ENCODE measurements at places on chromosomes 2 and 18.

DNA sequence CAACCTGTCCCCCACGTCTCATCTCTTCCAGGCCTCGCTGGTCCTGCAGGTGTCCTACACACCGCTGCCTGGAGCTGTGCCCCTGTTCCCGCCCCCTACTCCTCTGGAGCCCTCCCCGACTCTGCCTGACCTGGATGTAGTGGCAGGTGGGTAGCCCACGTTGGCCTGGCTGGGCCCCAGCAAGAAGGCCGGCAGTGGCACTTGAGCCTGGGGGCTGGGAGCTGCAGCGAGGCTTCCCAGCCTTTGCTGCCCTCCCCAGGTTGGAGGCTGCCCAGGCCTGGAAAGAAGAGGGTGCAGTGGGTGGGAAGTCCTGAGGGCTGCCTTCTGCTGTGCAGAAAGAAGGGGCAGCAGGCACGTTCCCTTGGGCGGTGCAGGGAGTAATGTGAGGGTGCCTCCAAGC, 58.4 kb downstream of the DYSF start:
- no peak for DNase-seq

DNA sequence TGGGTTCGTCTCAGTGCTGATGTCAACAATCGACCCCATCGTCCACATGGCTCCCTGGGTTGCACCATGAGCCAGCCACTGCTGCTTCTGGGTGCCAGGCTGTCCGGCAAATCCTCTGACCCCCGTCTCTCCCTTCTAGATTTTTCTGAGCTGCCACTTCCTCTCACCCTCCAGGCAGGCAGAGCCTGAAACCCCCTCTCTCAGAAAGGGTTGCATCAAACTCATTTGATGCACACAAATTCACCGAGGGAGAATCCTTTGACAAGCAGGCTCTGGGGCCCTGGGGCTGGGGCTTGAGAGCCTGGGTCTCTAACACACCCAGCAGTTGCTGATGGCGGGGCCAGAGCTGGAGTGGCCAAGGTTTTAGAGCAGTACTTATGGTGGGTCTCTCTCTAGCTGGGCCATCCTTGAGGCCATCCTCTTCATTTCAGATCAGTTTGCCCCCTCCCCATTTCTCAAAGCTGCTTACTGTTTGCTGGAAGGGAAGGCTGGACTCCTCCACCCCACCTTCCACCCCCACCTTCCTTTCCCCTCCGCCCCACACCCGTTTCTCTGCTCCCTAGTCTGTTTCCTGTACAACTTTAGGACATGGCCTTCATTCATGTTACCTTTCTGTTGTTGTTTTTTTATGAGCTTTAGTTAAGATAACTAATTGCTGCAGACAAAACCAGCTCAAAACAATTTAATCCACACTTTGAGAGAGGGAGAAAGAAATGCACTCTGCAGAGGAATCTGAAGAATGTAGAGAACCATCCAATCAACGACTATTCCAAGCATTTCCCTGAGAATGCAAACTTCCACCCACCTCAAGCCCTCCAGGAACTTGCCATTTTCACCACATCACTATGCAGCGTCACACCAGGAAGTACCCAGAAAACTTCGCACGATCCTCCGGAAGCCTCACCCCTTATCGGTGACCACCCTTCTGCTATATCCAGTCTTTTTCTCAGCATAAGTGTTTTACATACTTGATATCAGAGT, 69.5 kb downstream of the ARL4C start:
- DNase-seq: peak; percentile 62

DNA sequence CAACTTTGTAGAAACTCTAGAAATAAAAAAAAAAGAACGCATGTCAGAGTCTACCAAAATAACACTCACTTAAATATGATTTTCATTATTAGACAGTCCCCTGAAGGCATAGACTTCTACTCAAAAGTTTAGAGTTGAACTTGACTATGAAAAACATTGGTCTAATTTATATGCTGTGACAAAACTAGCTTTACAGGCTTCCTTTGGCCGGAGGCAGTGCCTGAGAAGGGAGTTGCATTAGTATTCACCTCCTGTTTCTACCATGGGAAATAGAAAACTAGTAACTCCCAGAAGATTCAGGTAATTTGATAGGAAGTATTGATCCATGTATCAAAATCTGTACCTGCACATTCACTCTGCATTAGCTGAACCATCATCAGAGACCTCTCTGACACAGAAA, 163.4 kb upstream of the NOSTRIN start:
- DNase-seq: no peak

- DNase-seq: no peak
Measured at GRCh38 chr2:181985632-181986205, at the start of gene PPP1R1C. TSS of gene PPP1R1C (plus strand) at chr2:181985853. CDS start at chr2:181986111, 258 bp downstream.

DNA sequence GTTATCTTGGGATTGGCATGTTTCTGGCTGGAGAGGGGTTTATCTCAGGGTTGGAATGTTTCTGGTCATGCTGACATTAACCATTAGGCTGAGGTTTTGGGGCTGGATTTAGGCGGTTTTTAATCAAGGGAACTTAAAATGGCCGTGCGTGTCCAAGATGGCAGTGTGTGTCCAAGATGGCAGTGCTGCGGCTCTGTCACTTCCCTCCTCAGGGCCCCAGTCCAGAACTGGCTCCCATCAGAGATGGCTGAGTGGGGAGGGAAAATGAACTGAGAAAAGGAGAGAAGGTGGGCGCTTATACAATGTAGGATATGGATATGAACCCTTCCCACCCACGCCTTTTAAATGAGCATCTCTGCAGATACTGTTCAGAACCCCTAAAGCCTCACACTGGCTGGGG, 175.5 kb upstream of the MYT1L start:
- no peak for DNase-seq

- DNase-seq: no peak
Measured at GRCh38 chr18:50312296-50313030, 25.0 kb upstream of the CXXC1 start.

GRCh38 chr2:67242456-67242855, 154.7 kb upstream of the ETAA1 start:
- no peak for DNase-seq

DNA sequence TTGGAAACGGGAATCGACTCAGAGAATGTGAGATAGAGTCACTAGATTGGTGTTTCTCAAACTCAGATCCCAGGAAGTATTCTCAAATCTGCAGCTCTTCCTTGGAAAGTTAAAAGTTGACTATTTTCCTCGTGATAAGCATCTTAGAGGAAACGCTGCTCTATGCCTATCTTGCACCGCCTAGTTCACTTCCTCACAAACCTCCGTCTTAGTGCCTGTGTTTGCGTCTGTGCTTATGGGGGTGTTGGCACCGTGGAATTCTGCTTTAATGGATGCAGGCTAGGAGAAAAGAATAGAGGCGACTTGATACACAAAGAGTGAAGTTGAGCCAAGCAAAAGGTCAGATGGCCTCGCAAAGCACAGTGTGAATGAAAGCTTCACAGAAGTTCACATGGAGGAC, 255.3 kb upstream of the ID2 start:
- DNase-seq: no peak

DNA sequence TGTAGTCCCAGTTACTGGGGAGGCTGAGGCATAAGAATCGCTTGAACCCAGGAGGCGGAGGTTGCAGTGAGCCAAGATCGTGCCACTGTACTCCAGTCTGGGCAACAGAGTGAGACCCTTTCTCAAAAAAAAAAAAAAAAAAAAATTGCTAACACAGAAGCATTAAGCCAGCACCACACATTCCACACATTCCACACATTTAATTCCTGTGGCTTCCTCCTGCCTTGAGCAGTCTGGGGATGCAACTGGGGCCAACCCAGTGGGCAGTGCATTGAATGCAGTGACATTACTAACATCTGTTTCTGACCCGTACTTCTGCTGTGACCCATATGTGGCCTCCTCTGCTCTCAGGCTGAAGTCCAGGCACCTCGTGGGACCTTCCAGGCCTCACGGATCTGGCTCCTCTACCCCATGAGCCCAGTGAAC, 107.0 kb downstream of the BCL2L11 start:
- DNase-seq: peak; percentile 24

- no peak for DNase-seq
Measured at GRCh38 chr2:214960677-214961076, 151.2 kb upstream of the BARD1 start.

- DNase-seq: no peak
Measured at GRCh38 chr2:49567811-49568600, 413.7 kb upstream of the FSHR start.

GRCh38 chr2:43944915-43945314, 50.9 kb downstream of the LRPPRC start:
- DNase-seq: no peak

DNA sequence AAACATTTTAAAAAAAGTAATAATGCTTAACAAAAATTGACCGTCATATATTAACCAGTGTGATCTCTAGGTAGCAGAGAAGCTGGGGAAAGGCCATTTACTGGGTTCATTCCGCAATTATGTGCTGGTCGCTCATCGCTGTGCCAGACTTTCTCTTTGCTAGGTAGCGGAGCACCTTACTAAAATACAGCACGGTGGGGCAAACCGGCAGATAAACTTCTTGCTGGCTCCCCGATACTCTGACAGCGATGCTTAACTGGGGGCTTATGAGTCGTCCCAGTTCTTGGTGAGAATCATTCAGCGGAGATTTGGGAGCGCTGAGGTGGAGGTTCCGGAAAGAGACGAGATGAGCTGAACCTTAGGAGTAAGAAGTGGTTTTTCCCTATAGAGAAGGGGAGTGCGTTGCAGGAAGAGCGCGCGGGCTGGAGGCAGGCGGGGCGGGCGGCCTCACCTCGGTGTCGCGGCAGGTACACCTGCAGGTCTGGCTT, 605 bp downstream of the C2orf68 start:
- DNase-seq: no peak

DNA sequence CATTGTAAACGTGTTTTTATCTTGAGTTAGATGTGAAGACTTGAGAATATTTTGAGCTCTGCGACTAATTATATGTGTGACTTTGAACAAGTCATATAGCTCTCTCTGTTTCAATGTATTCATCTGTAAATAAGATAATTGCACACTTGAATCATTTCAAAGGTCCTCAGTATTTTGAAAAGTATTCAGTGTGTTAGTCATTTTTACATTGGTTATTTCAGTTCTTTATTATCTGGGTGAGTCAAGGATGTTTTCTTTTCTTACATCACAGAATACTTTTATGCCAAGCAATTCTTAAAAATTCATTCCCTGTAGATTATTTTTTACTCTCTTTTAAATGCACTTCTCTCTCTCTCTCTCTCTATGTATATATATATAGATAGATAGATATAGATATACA, 1098.0 kb upstream of the ZEB2 start:
- DNase-seq: no peak

- DNase-seq: peak; percentile 79
Measured at GRCh38 chr2:23330214-23330613, 54.8 kb upstream of the KLHL29 start.

GRCh38 chr2:155223781-155224406, 525.4 kb downstream of the KCNJ3 start:
- DNase-seq: no peak

DNA sequence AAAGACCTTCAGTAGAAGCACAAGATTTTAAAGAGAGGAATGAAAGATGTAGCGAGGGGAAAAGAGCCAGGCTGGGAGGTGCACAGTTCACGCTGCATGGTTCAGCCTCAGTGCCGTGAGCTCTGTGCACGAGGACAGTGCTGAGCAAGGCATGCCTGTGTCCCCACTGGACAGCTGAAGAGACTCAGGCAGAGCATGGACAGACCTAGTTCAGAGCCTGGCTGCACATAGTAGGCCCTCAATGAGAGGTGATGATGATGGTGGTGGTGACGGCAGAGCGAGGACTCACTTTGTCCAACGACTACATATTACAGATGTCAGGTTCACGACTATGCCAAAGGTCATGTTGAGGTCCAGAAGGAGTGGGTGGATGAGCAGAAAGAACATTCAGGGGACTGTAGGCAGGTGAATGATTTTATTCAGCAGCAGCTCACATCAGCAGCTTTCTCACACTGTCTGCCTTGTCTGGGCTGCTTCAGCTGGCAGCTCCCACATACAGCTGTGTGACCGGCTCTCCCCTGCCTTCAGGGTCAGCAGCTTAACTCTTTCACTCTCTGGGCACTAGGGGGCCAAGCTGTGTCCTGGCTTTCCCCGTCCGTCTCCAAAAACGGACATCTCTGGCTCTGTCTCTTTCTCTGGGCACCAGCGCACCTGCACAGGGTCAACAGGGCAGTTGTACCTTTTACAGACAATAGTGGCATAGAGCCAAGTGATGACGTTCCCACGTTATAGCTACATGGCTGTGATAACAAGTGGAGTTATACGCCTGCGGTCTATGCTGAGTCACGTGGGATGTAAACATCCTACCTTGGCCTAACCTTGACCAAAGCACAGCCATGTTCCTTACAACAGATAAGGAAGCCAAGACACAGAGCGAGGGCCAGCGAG, 128.8 kb upstream of the MSH6 start:
- DNase-seq: peak; percentile 57

- DNase-seq: no peak
Measured at GRCh38 chr2:2930841-2931240, 446.8 kb downstream of the EIPR1 start.

DNA sequence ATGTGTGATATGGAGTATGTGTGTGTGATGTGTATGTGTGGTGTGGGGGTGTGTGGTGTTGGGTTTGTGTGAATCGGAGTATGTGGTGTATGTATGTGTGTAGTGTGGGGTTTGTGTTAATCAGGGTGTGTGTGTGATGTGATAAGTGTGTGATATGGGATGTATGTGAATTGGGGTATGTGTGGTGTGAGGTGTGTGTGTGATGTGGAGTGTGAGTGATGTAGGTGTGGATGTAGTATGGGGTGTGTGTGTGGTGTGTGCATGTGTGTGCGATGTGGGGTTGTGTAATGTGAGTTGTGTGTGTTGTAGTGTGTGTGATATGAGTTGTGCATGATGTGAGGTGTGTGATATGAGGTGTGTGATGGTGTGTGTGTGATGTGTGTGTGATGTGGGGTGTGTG, 54.4 kb downstream of the TWIST2 start:
- no peak for DNase-seq

DNA sequence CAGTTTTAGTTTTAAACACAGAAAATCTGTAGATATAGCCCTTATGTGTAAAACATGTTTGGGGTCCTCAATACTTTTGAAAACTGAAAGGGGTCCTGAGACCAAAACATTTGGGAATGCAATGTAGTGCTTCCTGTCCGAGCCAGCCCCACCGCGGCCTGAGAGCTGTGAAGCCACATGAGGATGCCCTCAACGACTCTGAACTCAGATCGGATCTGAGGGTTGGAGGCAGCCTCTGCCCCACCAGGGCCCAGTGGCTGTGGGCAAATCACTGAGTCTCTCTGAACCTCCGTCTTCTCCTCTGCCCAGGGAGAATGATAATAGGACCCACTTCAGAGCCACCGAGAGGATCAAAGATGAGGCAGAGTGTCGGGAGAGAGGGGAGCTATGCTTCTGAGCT, 33.4 kb upstream of the HPCAL1 start:
- DNase-seq: peak; percentile 5

GRCh38 chr2:74566076-74566753, 11.7 kb downstream of the DOK1 start:
- DNase-seq: no peak

- no peak for DNase-seq
Measured at GRCh38 chr2:201269764-201270163, 9.4 kb downstream of the CASP8 start.

- DNase-seq: no peak
Measured at GRCh38 chr2:219453671-219454590, 19.3 kb downstream of the SPEG start.

Data from WTC11 (cell line).